ENCODE measurements at places on chromosomes 5 and 9.

GRCh38 chr5:142319105-142319504 is 5.7 kb downstream of the SPRY4 start:
- DNase-seq, result no peak

GRCh38 chr5:115475788-115476187 is 68.8 kb downstream of the FEM1C start:
- no peak for DNase-seq

DNA sequence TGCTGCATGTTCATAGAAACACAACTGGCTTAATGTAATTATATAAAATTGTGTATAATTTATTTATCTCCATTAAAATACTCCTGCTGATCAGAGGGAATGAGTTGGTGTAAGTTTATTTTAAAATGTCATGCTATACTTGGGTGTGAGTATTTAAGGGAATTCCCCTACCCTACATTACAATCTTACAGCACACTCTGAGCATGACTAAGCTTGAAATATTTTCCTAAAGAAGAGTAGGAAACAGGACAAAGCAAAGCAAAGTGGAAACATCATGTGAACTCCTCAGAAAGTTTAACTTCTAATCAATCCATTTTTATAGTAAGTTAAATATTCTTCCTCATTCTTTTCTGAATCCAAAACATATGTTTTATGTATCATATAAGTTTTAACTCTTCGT is 1271.3 kb downstream of the EFNA5 start:
- no peak for DNase-seq

GRCh38 chr5:122180146-122180712 is 50.9 kb downstream of the ZNF474 start:
- DNase-seq, result no peak

GRCh38 chr5:72171667-72172066 is 64.4 kb downstream of the MAP1B start:
- DNase-seq, result no peak

DNA sequence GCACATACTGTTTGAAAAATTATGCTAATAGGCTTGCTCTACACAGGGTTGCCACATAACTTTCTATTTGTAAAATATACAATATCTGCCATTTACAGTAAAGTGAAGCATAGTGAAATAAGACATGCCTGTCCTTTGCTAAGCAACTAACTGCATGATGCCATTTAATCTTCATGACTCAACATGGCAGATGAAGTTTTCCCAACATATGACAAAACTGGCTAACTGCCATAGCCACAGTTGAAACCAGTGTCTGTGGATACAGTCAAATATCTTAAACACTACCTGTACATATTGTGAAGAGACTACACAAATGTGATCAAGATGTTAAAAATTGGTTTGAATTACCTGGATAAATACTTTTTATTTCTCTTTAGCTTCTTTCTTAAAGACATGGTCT is 3.1 kb upstream of the DMAC1 start:
- DNase-seq, result no peak

GRCh38 chr5:107919969-107920368 is 249.2 kb upstream of the EFNA5 start:
- no peak for DNase-seq

- DNase-seq, result peak; percentile 54
Observed at GRCh38 chr9:38294220-38294960, 98.1 kb upstream of the ALDH1B1 start.

DNA sequence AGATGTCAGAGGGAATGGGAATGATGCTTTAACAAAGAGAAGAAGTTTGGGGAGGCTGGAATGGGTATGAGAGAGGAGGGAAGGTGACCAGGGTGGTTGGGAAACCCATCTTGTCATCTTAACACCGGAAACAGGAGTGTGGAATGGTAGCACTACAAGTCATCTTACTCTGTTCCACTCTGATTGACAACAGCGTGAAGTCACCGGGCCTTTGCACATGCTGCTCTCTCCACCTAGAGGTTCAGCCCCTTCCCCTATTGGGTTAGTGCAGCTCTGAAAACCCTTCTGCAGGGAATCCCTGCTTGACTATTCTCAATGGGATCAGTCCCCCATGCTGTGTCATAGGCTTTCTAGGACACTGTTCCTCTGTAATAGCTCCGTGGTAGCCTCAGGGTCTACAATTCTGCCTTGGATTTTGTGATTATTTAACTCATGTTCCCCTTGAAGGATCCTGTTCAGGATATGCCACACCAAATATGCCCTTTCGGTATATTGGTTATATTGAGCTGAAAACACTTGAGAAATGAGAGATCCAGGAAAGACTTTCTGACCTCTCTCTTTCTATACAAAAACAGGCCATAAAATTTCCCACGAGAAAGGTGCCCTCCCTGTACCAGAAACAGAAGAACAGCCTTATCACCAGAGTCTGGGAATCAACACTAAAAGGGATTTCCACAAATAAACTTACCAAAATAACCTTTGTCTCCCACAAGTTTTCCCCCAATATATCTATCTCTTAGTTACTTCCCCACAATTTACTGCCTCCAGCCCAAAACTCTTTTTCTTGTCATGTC is 86.3 kb downstream of the TLE1 start:
- no peak for DNase-seq

GRCh38 chr9:16120231-16120641 is 567.4 kb downstream of the CCDC171 start:
- no peak for DNase-seq

DNA sequence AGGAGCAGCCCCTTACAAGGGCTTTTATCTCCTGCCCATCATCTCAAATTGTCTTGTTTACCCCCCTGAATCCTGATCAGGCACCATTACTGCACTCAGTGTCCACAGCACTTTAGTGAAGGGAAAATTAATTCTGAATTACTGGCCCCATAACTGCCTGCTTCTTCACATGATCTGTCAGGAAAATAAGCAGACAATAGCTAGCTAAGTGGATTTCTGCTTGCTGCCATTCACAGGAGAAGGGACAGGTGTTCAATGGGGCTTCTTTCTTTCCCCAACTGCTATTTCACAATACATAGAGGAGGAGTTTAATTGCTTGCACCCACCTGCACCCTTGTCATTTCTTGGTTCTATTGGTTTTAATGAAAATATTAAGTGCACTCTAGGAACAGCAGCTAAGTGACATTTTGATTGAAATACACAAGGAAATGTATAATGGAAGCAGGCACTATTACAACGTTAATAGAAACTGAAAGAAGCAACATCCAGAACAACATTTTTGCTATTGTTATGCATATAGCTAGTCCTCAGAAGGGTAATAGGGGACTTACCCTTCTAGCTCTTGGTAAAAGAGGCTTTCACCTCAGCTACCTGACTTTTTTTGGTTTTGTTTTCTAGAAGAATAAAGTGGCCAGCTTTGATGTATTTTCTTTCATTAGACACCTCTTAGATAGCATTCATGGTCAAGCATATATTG is 599.3 kb upstream of the TLE4 start:
- no peak for DNase-seq

DNA sequence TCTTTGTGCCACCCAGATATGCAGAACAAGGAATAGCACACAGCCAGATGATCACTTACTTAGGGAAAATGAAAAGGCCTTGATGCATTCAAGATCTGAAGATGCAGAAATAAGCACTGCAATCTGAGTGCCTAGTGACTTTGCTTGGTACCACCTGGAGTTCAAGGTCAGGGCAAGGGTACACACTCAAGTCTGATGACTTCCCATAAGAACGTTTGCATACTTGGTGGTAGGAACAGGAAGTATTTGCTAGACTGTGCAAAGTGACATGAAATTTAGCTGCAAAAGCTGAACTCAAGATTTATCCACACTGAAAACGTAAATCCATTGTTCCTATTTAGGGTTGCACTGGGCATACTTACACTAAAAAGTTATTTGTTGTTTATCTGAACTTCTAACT is 177.1 kb downstream of the PIK3R1 start:
- DNase-seq, result no peak

GRCh38 chr5:33311893-33312292 is 128.9 kb upstream of the TARS1 start:
- DNase-seq, result no peak

GRCh38 chr5:110769000-110769681 is 30.3 kb downstream of the SLC25A46 start:
- DNase-seq, result peak; percentile 15

- no peak for DNase-seq
Observed at GRCh38 chr9:86353655-86354010, 577 bp downstream of the TUT7 start.

DNA sequence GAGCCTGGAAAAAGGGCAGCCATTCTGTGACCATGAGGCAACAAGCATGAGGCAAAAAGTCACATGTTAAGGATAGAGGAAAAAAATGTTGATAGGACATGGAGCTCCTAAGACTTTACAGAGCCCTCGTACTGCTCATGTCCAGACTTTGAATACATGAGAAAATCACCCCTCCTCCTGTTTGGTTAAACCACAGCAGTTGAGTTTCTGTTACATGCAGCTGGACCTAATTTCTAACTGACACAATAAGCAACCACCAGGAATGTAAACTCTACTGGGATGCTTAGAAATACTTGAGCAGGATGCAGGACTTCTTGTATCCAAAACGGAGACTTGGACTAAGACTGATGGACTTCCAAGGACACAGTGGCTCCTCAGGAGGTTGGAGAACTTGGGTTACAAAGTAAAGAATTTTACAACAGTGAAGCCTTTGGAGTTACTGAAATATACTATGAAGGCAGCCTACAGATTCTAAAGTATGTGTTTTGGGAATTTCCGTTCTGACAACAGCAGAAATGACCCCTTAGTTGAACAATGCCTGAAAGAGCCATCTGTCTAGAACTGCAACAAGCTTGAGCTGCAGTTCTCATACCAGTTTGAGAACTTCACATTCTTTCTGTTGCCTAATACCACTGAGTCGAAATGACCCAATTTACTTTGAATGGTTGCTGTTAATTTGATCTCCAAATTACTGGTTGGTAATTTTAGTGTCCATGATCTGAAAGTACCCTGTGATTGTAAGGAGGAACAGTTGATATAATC is 268.9 kb downstream of the PIK3R1 start:
- no peak for DNase-seq

DNA sequence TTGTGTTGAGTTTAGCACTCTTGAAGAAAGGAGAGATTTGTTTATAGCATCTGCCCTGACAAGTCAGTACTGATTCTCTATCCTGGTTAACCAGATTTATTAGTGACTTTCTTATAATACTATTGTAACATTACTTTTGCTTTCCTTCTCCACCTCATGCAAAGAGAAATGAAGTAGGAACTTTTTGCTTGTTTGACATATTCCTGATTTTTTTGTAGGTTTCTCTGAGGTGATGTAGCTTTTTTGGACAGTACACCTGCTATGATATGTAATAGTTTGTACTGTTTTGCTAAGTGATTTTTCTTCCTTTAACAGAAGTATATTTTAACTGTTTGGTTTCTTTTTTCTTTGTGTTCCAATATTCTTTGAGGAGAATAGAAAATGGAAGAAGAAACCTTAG is 117.7 kb downstream of the ZCCHC7 start:
- DNase-seq, result no peak

- no peak for DNase-seq
Observed at GRCh38 chr5:138932171-138932810, 57.2 kb upstream of the LRRTM2 start.
